Right cardiac atrium (tissue), 5 donors: ENCODE measurements at places on chromosomes 11 and 22. TPM values are rescaled to one million over a fixed set of nuclear protein-coding genes. Genes with fewer than 3 reads are reported as not detected.

The SLC35F2 gene
- polyA plus RNA-seq = 1.4 TPM

The KIF18A gene
- 0.07 TPM for polyA plus RNA-seq

The LAYN gene
- 5.0 TPM for polyA plus RNA-seq

The YPEL4 gene
- polyA plus RNA-seq = 1.5 TPM

The GGT5 gene
- polyA plus RNA-seq = 46.3 TPM

The PRODH gene
- 2.8 TPM for polyA plus RNA-seq

The RAB38 gene
- polyA plus RNA-seq = 0.52 TPM
